Activated CD8-positive, alpha-beta memory T cell treated with anti-CD3 and anti-CD28 coated beads, Interleukin-2, amount 10 ng/mL, durations not matched to agents 7 days and 5 days (primary cell): ENCODE measurements at places on chromosomes 3 and 15. TPM values are rescaled to one million over a fixed set of nuclear protein-coding genes. Genes with fewer than 3 reads are reported as not detected.

- H3K4me3 ChIP-seq = no peak within 1 kb of the TSS
- no peak for DNase-seq
- H3K4me1 ChIP-seq = peaks cover 5% of the 10 kb centered on the region
- peaks cover 72% of the 10 kb centered on the region for H3K27me3 ChIP-seq
These were observed at the start of gene CTXND1 for GRCh38 chr15:80252121-80252518. TSS of gene CTXND1 (minus strand) at chr15:80252213. CDS start at chr15:80201949, 50,264 bp downstream.

- no peak overlapping the region for H3K27ac ChIP-seq
- peak overlapping the region; percentile 85 for H3K4me3 ChIP-seq
- DNase-seq = peak; percentile 68
- H3K27me3 ChIP-seq = peaks cover 40% of the 10 kb centered on the region
- peaks cover 41% of the 10 kb centered on the region for H3K4me1 ChIP-seq
These were observed 3.0 kb upstream of the TLE3 start for GRCh38 chr15:70100474-70101341.

DNA sequence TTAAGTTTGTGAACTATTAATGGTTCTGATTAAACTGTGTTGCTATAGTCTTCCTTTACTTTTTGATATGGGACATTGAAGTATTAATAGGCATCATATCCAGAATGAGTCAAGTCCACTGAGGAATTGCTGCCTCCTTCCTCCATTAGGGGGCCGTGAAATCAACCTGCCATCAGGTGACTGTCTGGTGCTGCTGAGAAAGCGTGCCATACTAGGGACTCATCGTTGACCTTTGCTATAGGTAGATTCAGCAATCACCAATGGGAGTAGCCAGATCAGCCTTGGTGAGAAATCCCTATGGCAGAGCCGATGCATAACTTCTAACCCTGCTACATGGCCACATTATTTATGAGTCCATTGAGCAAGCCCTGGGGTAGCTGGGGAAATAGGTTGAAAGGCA, 30.1 kb upstream of the SLC28A2 start:
- H3K4me1 ChIP-seq = no peaks in the 10 kb centered on the region
- DNase-seq = no peak
- H3K36me3 ChIP-seq = no peaks in the 10 kb centered on the region
- no peak overlapping the region for H3K27ac ChIP-seq
- H3K4me3 ChIP-seq = no peak overlapping the region
- peaks cover 22% of the 10 kb centered on the region for H3K27me3 ChIP-seq

GRCh38 chr3:150765949-150766720, 3.2 kb upstream of the SIAH2 start:
- no peak overlapping the region for H3K27ac ChIP-seq
- peak; percentile 49 for DNase-seq
- H3K4me1 ChIP-seq = peaks cover 26% of the 10 kb centered on the region
- H3K27me3 ChIP-seq = no peaks in the 10 kb centered on the region
- no peak overlapping the region for H3K4me3 ChIP-seq
- peaks cover 5% of the 10 kb centered on the region for H3K36me3 ChIP-seq

DNA sequence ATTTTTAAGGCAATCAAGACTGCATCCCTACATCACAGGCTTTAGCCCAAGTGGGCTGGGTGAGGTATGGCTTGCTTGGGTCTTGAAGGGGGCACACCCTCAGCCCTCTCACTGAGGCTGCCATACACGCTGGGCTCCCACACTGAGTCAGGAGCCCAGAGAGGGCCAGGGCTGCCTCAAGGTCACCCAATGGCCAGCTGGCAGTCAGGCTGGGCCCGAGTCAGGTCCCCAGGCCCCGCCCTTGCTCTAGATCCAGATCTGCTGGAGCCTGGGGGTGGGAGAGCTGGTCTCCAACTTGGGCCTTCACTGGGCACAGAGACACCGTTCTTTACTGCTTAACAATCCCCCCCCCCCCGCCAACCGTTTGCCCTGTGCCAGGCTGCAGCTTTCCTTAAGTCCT, 88.1 kb downstream of the IQSEC1 start:
- H3K27ac ChIP-seq = no peak overlapping the region
- no peak for DNase-seq
- no peaks in the 10 kb centered on the region for H3K27me3 ChIP-seq
- no peak overlapping the region for H3K4me3 ChIP-seq
- peaks cover 5% of the 10 kb centered on the region for H3K36me3 ChIP-seq

GRCh38 chr3:7659079-7659478, 798.2 kb downstream of the GRM7 start:
- no peak overlapping the region for H3K4me3 ChIP-seq
- H3K27ac ChIP-seq = no peak overlapping the region
- H3K36me3 ChIP-seq = no peaks in the 10 kb centered on the region
- no peak for DNase-seq
- H3K27me3 ChIP-seq = no peaks in the 10 kb centered on the region

DNA sequence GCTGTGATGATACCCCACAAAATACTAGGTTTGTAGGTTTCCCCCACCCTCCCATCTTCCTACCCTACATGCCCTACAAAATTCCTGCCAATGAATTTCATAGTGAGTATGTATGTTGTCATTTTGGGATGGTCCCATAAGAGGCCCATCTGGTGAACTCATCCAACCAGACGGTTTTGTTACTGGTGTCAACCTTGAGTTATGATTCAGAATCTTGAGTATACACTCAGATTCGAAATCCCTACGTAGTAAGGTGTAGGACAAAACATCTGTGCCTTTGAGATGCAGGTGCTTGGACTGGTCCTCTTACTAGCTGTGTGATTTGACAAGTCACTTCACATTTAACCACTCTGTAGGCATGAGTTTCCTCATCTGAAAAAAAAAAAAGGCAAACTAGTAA, 3.6 kb downstream of the SIAH2 start:
- no peaks in the 10 kb centered on the region for H3K27me3 ChIP-seq
- H3K27ac ChIP-seq = peak overlapping the region; percentile 98
- DNase-seq = no peak

DNA sequence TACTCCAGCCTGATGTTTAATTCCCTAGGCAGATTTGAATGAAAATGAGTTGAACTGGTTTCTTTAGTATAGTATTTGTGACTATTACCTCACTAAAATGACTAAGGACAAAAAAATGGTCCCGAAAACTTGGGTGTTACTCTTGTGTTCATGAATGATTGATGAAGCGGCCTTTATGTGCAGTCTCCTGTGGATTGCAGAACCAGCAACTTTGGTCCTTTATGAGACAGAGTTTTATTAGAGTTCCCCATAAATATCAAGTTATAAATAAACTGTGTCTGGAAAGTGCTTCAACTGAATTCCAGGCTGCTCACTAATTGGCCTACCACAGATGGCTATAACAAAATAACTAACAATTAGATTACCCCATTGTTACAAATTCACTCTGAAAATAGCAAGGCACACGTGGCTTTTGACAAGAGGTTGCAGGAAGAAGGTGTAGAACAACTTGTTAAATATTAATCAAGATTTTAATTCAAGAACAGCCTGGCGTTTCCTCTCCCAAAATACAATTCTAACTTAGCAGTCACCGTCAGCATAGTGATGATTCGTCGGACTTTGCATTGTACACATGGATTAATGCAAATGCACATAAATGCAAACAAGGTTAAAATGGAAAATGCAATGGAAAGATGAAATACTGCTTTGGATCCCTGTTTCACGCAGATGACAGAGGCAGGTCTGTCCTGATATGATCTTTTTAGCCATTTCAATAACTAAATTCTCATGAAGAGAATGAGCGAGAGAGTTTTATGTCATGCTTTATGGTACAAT, 567.3 kb upstream of the ZNF717 start:
- H3K4me1 ChIP-seq = no peaks in the 10 kb centered on the region
- H3K27ac ChIP-seq = no peak overlapping the region
- H3K36me3 ChIP-seq = no peaks in the 10 kb centered on the region
- H3K27me3 ChIP-seq = no peaks in the 10 kb centered on the region

DNA sequence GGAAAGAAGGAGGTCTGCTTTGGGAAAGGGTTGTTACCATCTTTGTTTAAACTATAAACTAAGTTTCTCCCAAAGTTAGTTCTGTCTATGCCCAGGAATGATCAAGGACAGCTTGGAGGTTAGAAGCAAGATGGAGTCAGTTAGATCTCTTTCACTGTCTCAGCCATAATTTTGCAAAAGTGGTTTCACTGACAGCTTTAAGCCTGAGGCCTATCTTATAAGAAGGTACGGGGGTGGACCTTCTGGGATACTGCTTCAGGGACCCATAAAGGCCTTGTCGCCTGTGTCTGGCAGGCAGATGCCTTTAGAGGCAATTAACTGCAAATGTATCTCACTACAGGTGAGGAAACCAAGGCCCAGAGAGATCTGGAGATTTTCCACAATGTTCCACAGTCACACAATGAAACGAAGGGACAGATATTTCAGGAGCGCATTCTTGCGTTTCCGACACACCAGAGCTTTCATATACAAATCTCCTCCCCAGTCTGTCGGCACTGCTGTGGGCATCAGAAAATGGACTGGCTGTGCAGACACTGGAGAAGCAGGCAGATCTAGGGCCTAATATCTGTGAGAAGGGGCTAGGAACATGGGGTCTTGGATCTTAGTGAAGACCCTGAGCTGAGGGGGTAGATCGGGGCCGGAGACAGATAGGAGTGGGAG, 169.5 kb upstream of the SMAD3 start:
- H3K4me1 ChIP-seq = peaks cover 5% of the 10 kb centered on the region
- no peaks in the 10 kb centered on the region for H3K36me3 ChIP-seq
- H3K4me3 ChIP-seq = no peak overlapping the region
- no peak overlapping the region for H3K27ac ChIP-seq

GRCh38 chr3:126422571-126423091, 27.9 kb downstream of the CFAP100 start:
- H3K27me3 ChIP-seq = no peaks in the 10 kb centered on the region
- DNase-seq = peak; percentile 23

- H3K27me3 ChIP-seq = no peaks in the 10 kb centered on the region
- H3K4me1 ChIP-seq = peaks cover 27% of the 10 kb centered on the region
- H3K36me3 ChIP-seq = no peaks in the 10 kb centered on the region
- no peak overlapping the region for H3K4me3 ChIP-seq
- DNase-seq = no peak
These were observed 22.8 kb downstream of the VIPR1 start for GRCh38 chr3:42525212-42525611.

GRCh38 chr3:128382221-128382807, 84.4 kb downstream of the DNAJB8 start:
- no peak overlapping the region for H3K4me3 ChIP-seq
- peaks cover 2% of the 10 kb centered on the region for H3K36me3 ChIP-seq
- no peaks in the 10 kb centered on the region for H3K4me1 ChIP-seq
- H3K27me3 ChIP-seq = no peaks in the 10 kb centered on the region
- DNase-seq = no peak
- H3K27ac ChIP-seq = no peak overlapping the region

DNA sequence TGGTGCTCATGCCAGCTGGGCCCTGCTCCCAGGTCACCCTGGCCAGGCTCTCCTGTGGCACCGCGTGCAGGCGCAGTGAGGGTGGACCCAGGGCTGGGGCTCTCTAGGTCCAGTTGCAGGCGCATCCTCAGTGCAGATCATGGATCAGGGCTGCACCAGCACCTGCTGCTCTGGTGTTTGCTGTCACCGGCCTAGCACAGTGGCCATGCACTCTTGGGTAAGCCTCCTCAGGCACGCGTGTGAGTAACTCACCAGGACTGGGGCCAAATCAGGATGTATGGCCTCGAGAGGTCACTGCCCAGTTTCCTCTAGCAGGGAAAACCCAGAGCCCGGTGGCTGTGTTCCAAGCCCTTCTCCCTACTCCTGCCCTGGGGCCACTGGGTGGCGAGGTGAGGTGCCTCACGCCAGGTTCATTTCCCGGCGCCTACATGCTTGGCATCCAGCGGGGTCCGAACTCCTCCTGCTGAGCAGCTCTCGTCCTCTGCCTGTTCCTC, 45.5 kb upstream of the SLC41A3 start:
- H3K27me3 ChIP-seq = no peaks in the 10 kb centered on the region
- DNase-seq = no peak
- H3K27ac ChIP-seq = no peak overlapping the region
- H3K4me1 ChIP-seq = no peaks in the 10 kb centered on the region
- no peak overlapping the region for H3K4me3 ChIP-seq

- no peak overlapping the region for H3K27ac ChIP-seq
- peaks cover 5% of the 10 kb centered on the region for H3K4me1 ChIP-seq
- no peak for DNase-seq
- H3K27me3 ChIP-seq = peaks cover 46% of the 10 kb centered on the region
- no peaks in the 10 kb centered on the region for H3K36me3 ChIP-seq
These were observed 1.7 kb downstream of the THSD4 start for GRCh38 chr15:71116942-71117341.

DNA sequence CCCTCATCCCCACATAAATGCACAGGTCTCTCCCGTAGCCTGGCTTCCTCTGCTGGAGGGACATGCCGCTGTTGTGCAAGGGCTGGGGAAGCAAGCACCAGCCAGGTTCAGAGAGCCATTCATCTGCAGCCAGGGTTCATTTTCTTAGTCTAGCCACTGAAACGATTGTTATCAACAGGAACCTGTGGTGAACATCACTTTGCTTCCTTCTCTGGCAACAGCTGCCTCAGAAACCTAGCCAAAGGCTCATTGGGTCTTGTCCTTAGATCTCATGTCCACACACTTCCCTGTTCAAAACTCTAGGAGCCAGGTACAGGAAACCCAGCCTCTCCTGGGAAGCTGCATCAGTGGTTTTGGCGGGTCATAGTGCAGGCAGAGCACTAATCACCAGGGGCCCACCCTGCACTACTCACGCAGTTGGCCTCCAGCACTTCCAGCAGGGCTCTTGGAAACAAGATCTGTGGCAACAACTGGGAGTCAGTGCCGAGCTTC, 47.0 kb downstream of the OXNAD1 start:
- peaks cover 90% of the 10 kb centered on the region for H3K4me1 ChIP-seq
- H3K27ac ChIP-seq = peak overlapping the region; percentile 93
- peak overlapping the region; percentile 53 for H3K4me3 ChIP-seq

- peak overlapping the region; percentile 86 for H3K27ac ChIP-seq
- peak overlapping the region; percentile 100 for H3K4me3 ChIP-seq
- peaks cover 65% of the 10 kb centered on the region for H3K4me1 ChIP-seq
- H3K36me3 ChIP-seq = peaks cover 27% of the 10 kb centered on the region
These were observed 3.4 kb upstream of the RFTN1 start for GRCh38 chr3:16516695-16517481.

GRCh38 chr15:76298986-76299385, 12.3 kb downstream of the ETFA start:
- DNase-seq = no peak
- H3K4me3 ChIP-seq = no peak overlapping the region
- no peaks in the 10 kb centered on the region for H3K27me3 ChIP-seq

DNA sequence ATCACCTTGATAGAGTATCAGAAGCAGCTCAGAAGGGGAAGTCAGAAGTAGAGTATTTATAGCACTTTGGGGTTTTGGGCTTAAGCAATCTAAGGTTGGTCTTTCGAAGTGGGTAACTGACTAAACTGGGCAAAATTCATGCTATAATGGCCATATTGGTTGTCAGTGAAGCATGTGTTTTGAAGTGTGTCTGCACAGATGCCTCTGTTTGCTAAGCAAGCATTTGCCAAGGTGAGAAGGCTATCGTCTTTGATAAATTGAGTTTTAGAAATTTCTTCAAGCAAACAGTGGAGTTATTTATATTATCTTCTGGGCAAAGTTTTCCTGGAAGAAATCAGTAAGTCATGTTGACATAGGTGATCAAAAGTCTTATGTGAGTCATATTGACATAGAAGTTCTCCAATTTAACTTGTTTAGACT, 412.8 kb upstream of the TGFBR2 start:
- no peak overlapping the region for H3K27ac ChIP-seq
- H3K4me3 ChIP-seq = no peak overlapping the region
- H3K4me1 ChIP-seq = no peaks in the 10 kb centered on the region
- peaks cover 3% of the 10 kb centered on the region for H3K27me3 ChIP-seq

Gene KBTBD13
- total RNA-seq = not detected

Gene B3GALNT1
- 1.7 TPM for total RNA-seq

Gene TRPC1
- 2.1 TPM for total RNA-seq

Gene DET1
- total RNA-seq = 2.4 TPM

Gene PAK6
- 1.0 TPM for total RNA-seq
